ENCODE measurements at places on chromosomes 2 and 18.

DNA sequence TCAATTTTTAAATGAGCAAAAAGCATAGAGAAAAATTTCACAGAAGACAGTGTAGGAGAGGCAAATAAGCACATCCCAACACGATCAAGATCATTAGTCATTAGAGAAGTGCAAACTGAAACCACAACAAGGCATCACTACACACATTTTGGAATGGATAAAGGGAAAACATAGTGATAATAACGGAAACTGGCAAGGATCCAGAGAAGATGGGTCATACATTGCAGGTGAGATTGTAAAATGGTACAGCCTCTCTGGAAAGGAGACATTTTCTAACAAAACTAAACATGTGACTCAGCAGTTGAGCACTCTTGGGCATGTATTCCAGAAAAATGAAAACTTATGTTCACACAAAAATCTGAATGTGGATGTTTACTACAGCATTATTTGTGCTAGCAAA, 98.3 kb upstream of the TMEM17 start:
- no peak for DNase-seq

DNA sequence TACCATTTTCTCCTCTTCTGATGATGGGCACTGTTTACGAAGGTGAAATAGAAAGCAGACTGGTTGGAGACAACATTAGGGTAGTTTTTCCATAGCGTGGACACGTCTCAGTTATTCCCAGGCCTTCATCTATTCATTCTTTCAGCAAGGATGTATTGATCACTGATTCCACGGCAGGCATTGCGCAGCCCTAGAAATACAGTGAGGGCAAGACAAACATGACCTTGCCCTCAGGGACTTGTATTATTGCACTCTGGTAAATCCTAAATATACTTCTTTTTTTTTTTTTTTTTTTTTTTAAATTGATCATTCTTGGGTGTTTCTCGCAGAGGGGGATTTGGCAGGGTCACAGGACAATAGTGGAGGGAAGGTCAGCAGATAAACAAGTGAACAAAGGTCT, 167.3 kb upstream of the SPRED2 start:
- no peak for DNase-seq

- no peak for DNase-seq
Observed at GRCh38 chr2:200693836-200694470, 108.1 kb downstream of the AOX1 start.

GRCh38 chr2:202122163-202122540, 49.1 kb downstream of the KIAA2012 start:
- DNase-seq = no peak

DNA sequence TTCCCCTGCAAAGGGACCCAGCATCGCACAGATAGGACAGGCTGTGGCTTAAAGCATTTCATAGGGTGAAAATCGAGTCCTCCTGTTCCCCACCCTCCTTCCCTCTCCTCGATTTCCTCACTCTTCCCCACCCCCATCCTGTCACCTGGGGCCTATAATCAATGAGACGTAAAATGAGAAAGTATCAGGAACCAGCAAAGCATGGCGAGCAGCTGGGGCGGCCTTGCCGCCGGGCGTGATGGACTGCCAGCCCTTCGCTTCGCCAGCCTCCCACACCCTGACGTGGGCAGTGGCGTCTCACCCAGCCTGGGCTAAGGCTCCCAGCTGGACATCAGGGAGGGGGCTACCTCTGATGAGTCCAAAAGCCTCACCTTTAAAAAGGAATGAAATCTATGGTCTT, 11.1 kb downstream of the SLC30A3 start:
- DNase-seq = no peak

DNA sequence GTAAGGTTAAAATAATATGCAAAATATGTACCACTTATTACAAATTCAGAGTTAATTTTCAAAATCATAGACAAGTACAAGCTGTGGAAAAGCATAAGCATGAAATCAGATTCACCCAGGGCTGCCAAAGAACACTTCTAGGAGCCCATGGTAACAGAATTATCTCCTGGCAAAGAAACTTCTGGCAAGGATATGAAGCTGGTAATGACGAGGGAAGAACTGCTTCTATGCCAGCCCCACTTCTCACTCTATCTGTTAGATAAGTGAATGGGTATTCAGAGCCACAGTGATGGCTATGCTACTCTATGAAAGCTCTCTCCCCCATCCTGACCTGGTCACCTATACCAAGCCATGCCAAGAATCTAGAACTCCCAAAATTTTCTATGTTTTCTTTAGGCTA, 36.9 kb upstream of the PDE1A start:
- DNase-seq = no peak

GRCh38 chr2:186940463-186940862, 91.5 kb upstream of the ZSWIM2 start:
- no peak for DNase-seq

DNA sequence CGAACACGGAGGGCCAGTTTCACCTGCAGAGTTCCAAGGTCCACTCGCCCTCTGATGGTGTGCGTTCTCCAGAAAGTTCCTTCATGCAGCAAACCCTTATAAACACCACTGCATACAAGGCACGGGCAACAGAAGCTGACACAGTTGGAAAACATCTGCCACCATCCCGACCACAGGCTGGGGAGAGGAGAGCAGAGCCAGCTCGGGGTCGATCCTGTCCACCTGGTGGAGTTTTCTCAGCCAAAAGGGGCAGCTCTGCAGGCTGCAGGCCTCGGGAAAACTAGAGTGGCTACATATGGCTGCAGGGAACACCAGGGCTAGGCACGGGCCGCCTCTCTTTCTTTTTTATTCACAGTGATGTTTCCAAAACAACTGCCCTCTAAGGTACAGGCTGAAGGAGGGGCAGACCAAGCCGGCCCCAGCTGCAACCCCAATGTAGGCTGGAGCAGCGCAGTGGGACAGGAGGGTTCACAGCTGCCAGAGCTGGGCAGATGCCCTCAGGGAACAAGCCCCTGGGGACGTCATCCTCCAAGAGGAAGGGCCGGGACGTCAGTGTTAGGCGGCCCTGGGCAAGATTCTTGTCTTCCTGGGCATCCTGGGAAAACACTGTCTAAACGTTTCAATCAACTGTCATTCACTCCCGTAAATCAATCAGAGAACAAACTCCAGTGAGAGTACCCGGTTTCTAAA, 274.7 kb downstream of the TWIST2 start:
- DNase-seq = no peak

GRCh38 chr2:237791977-237792727, 6.4 kb upstream of the RBM44 start:
- no peak for DNase-seq

DNA sequence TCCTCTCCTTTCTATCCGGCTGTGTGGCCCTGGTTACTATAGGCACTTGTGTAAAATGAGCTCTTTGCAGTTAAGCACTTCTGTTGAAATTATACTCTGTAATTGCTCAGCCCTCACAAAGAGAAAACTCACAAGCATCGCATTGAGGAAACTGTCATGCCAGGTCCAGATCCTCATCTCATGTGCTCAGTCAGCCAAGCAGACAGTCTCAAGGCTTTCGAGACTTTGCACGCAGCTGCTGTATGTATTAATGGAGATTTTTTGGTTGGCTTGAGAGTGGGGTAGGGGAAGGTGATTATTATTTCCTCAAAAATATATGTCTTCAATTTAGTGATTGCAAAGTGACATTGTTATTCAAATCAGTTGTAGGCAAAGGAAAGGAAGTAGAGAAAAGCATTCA, 33.0 kb upstream of the PHLPP1 start:
- DNase-seq = no peak

DNA sequence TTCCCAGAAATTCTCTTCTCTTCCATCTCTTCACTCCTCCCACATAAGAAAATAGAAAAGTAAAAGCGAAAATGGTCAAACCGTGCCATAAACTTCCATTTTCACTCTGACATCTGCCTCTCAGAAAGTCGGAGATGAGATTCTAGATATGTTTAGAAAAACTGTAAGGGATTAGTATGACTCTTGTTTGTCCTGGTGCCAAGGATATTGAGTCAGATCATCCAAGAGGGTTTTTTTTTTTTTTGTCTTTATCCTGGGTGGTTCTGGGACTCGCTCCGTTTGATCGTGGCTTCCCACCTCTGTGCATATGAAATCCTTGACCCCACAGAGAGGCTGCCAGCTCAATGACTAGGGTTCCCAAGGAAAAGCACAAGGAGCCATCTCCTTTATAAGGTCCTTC, 17.3 kb downstream of the EN1 start:
- no peak for DNase-seq

GRCh38 chr18:78770823-78771139, 208.8 kb upstream of the SALL3 start:
- DNase-seq = no peak

DNA sequence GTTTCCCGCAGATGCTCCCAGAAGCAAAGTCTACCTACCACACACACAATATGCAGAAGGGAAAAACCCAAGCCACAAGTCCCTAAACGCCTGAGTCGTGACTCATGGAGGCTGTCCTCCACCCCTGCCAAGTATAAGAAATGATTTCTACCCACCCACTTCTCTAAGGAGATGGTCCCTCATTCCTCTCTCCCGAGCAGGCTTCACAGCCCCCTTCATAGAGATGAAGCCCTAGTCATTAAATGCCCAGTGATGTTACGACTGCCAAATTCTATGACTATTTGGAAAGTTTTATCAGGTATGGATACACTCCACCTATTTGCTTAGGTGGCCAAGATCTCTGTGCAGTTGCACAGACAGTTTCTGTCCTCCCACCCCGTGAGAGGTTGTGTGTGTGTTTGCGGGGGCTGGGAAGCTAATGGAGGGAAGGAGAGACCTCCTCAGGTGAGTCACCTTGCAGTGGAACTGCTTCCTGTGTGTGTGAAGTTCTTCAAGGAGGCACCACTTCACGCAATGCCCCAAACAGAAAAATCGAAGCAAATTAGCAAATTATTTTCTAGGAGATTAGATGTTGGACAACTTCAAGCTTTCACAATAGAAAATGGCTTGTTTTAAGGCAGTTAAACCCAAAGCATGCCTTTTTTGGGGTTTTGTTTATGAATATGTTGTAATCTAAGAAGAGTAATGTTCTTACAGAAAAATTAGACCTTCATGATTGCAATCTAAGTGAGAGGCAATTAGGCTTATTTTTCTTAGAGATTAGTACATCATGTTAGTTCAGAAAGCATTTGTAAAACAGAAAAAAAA, 175.2 kb downstream of the TGIF1 start:
- peak; percentile 70 for DNase-seq

- DNase-seq = no peak
Observed at GRCh38 chr2:191935247-191935646, 88.4 kb upstream of the CAVIN2 start.

DNA sequence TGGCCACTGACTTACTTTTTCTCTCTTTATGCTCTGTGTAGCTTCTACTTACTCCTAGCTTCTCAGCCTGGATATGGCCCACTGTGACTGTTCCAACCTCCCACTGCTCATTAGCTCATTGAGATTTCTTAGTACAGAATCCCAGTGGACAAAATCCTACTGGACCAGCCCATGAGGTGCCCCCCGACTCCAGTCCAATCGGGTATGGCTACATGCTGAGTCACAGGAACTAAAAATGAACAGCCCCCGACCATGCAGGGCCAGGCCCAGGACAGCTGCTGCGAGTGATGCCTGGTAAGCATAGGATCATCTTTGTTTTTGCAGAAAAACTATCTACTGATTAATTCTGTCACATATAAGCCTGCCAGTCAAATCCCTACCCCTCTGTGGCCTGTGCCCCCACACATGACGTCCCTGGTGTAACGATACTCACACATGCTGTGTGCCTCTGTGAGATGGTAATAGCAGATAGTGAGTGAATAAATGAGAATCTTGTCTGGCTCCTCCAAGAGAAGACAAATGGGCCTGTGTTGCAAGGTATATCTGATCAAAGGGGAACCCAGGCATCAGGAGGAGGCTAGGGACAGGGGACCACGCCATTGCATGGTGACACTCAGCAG, 85.9 kb upstream of the KLF7 start:
- DNase-seq = no peak

GRCh38 chr2:190537765-190538164, 3.2 kb upstream of the NEMP2 start:
- DNase-seq = no peak

DNA sequence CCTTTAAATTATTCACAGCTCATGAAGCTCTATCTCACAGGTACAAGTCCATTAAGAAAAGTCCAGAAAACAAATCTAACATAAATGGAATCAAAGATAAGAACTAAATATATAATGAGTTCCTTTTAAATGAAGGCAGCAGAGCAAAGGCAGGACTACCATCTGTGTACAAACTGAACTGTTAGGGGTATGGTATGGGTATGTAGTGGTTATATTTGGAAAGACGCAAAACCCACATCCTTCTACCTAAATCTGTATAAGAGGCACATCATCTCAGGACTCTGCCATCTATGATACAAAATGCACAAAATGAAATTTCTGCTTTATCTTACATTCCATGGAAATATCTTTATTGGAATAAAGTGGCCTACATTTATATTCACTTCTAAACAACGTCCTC, 59.9 kb downstream of the PDE11A start:
- no peak for DNase-seq

- DNase-seq = no peak
Observed at GRCh38 chr2:238695538-238695937, 152.3 kb upstream of the TWIST2 start.

DNA sequence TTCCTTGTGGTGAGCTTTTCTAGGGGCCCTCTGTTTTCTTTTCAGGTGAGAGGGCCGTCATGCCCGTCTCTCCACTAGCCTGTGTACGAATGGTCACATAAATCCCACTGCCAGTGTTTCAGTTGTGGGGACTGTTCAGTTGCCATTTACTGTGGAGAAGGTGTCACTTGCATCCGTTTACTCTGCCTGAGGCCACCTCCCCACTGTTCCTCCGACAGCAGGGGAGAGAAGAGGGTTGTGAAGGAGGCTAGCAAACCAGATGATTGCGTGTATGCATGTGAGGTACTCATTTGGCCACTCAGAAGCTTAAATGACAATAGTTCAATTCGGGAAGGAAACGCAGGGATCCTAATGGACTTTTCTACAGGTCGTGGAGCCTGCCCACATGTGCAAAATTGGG, 3.3 kb downstream of the MTCL1 start:
- DNase-seq = no peak

DNA sequence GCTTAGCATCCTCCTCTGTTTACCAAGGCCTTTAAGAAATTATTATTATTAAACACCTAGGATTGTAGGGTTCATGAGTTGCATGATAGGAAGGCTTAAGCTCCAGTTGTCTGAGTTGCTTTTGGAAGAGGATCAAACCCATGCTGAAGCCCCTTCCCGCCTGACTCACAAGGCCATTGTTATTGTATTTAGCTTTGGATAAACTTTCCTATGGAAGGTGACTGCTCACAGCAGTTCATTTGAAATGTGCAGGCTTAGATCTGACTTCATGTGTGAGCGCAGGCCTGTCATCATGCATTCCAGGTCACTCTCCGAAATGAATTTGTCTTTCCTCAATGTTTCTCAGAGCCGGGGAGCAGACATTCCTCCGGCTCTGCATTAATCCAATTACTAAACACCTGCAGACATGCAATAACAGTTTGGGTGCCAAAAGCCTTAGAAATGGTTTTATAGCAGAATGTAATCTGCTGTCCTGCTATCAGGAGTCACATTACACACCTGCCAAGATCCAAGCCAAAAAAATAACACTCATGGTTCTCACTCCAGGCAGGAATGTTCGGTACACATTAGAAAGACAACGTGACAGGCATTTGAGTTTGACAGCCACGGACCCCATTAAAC, 119.9 kb downstream of the OSR1 start:
- DNase-seq = no peak

GRCh38 chr2:75416420-75417342, 144.1 kb downstream of the EVA1A start:
- DNase-seq = no peak

All from suppressor macrophage (primary cell).